ENCODE measurements at places on chromosomes 11 and 22. TPM values are rescaled to one million over a fixed set of nuclear protein-coding genes. Genes with fewer than 3 reads are reported as not detected.
A peak's percentile ranks its signal among the peaks of the same experiment; 100 is the strongest.

DNA sequence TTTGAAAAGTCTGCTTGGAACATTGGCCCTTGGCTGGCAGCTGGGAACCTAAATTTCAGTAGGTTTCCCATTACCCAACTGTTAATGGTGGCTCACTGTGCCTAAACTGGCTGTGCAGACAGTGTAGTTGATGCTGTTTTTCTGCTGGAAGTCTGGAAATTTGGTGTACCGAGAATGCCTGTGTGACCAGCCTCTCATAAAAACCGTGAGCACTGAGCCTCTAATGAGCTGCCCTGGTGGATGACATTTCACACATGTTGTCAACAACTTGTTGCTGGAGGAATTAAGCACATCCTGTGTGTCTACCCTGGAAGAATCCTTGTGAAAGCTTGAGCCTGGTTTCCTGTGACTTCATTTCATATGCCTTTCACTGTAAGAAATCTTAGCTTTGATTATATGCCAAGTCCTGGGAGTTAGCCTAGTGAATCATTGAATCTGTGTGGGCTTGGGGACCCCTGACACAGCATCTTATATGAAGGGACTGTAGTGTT, 131.1 kb downstream of the LDLRAD3 start:
- DNase-seq, result no peak

DNA sequence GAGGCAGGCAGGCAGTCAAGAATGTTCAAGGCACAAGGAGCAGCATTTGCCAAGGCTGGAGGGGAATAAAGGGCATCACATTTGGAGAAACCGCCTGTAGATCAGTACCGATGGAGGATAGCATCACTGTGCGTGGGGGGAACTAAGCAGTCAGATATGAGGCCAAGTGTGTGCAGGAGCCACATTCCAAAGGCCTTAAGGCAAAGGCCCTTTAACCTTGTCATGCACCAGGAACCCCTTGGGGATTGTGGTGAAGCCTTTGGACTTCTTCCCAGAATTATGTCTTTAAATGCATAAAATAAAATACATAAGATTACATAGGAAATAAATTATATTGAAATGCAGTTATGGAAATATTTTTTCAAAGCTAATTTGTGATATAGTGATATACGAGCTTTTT, 532.1 kb downstream of the BUD13 start:
- DNase-seq, result no peak

DNA sequence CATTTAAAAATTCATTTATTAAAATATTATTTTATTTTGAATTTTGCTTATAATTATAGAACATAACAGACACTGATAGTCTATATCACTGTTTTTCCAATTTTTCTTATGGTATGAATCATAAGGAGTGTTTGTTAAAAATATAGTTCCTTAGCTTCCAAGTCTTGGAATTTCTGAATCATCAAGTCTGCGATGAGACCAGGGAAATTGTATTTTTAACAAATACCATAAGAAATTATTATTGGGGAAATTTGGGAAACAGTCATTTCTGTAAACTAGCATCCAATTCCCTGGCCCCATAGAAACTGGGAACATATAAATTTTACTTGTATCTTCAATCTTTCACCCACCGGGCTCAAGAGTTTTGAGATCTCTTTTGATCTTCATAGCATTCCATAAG, 38.0 kb upstream of the PICALM start:
- no peak for DNase-seq

DNA sequence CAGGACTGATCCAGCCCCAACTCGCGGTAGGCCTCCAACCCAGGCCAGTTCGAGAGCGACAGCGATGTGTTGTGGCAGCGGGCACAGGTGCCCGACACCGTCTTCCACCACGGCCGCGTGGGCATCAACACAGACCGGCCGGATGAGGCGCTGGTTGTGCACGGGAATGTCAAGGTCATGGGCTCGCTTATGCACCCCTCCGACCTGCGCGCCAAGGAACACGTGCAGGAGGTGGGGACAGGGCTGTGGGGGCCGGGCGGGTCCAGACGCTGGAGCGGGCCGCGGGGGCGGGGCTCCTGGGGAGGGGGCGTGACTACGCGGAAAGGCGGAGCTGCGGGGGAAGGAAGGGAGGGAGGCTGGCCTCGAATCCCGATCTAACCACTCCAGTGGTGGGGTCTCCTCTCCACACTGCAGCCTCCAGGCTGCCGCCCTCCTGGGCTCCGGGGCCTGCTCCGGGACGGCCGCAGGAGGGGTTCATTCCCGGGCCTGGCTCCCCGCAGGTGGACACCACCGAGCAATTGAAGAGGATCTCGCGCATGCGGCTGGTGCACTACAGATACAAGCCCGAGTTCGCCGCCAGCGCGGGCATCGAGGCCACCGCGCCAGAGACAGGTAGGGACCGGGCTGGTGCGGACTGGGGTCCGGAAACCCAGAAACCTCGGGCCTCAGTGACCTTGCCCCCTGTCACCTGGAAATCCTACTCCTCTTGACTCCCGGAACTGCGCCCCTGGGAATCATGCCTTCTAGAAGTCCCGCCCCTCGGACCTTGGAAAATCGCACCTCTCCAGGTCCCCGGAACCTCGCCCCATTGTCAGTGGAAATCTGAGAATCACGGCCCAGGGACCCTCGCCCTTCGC, 14.9 kb downstream of the TMEM258 start:
- DNase-seq, result no peak

- no peak for DNase-seq
Measured at GRCh38 chr22:17891481-17892167, 117.4 kb upstream of the BID start.

DNA sequence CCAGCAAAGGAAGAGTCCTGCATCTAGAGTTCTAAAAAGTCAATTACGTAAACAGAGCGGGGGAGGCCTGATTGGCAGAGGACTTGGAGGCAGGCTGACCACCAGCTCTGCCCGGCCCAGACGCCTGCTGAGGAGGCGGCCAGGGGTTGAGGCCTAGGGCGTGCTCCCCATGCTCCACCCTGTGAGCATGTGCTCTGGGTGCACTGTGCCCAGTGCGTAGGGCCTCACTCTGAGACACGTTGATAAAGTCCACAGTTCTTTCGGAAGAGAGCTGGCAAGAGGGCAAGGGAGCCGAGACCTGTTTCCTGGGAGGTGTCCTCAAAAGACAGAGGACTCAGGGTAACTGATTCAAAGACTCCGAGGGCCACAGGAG, 25.2 kb downstream of the GRIK4 start:
- DNase-seq, result no peak

DNA sequence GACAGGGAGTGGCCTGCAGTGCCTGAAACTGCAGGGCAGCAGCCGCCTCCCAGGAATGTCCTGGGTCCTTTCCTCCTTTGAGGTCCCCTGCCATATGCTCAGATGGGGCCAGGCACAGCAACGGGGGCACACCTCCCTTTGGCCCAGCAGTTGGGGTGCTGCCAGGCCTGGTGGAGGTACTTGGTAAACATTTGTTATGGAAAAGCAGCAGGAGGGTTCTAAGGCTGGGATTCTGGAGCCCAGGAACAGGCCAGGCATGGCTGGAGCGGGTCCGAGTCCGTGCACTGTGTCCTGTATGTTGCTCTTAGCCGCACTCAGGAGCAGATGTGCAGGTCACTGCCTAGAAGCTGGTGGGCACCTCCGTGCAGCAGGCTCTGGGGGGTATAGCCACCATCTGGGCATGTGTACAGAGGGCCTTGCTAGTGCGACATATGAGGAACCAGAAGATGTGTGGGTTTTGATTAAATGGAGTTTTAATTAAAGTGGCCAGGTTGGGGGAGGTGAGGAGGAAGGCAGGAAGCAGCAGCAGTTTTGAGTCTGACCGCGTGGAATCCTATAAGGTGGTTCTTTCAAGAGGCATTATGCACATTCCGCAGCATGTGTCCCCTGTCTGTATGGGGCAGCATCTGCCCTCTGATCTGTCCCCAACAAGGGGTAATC, 1.5 kb downstream of the ADORA2A start:
- no peak for DNase-seq

GRCh38 chr11:120147950-120148270, 10.0 kb upstream of the TRIM29 start:
- no peak for DNase-seq

- no peak for DNase-seq
Measured at GRCh38 chr11:124256076-124256475, at the start of gene OR8G5. Gene OR8G5, plus strand, starts transcription at chr11:124256376. Its CDS starts 8,556 bp downstream, at chr11:124264932.

DNA sequence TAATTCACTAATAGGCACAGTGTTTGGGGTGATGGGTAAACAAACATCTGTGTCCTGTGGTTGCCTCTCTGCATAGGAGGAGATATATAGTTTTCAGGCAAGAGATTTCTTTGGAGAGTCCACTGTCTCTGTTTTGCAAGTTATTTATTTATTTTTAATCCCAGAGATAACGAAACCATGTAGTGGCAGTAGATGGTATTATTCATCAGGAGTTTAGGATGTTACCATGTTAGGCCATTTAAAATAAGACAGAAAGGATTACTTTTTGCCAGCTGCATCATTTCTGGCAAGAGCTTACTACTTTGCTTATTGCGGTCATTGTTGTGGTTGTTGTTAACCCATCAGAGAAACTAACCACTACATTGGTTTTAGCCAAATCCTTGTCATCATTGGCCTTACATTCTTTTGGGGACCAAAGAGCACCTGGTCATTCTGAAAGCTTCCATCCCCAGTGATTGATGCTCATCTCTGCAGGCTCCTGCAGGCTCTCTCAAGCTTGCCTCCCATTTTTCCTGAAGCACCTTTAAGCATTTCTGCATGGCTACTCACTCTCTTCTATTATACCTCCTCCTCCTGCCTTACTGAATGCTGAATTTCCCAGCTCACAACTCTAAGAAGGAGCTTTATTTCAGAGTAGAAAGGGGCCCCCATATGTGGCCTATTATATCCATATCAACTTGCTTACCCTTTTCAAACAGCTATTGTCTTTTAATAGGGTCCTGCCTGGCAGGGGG, 84.4 kb downstream of the CSTPP1 start:
- no peak for DNase-seq

- DNase-seq, result no peak
Measured at GRCh38 chr11:60923800-60924109, 505 bp upstream of the TMEM132A start.

GRCh38 chr11:118961189-118961588, 5.1 kb downstream of the UPK2 start:
- DNase-seq, result no peak

DNA sequence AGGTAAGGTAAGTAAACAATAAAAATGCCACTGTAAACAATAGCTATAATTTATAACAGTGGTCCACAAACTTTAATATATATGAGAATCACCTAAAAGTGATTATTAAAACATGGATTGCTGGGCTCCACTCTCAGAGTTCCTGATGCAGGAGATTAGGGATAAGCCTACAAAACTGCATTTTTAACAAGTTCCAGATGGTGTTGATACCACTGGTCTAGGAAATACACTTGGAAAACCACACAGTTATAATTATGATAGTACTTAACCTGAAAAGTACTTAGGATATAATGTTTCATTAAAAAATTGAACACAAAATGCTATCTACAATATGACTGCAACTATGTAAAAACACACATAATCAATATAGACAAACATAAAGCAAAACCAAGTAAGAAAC, 20.4 kb downstream of the FCHSD2 start:
- no peak for DNase-seq

GRCh38 chr11:96052921-96053651, 129.2 kb upstream of the MTMR2 start:
- DNase-seq, result no peak

GRCh38 chr11:111977146-111978027, 40.2 kb downstream of the DIXDC1 start:
- peak; percentile 28 for DNase-seq

OSBP2 gene
- total RNA-seq, result 2.0 TPM

PHF21B gene
- total RNA-seq, result 0.27 TPM

GLB1L2 gene
- total RNA-seq, result 1.4 TPM

DDB1 gene
- 189 TPM for total RNA-seq
